Cerebellar cortex (tissue), 1 donor: ENCODE measurements at places on chromosomes 2 and 18.
A peak's percentile ranks its signal among the peaks of the same experiment; 100 is the strongest.

DNA sequence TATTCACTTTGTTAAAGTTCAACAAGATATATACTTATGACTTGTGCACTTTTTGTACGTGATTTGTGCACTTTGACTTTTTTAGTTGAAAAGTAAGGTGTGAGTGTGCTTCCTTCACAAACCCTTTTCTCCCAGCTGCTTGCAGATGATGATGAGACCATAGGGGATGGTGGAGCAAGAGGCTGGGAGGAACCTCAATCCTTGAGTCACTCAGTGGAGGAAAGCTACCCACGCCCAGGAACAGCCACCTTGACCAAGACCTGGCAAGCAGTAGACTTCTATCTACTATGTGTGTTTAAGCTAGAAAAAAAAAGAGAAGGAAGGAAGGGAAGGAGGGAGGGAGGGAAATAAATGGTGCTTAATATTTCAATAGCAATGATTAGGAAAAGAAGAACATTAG is 25.2 kb upstream of the TAF1B start:
- no peak for DNase-seq

DNA sequence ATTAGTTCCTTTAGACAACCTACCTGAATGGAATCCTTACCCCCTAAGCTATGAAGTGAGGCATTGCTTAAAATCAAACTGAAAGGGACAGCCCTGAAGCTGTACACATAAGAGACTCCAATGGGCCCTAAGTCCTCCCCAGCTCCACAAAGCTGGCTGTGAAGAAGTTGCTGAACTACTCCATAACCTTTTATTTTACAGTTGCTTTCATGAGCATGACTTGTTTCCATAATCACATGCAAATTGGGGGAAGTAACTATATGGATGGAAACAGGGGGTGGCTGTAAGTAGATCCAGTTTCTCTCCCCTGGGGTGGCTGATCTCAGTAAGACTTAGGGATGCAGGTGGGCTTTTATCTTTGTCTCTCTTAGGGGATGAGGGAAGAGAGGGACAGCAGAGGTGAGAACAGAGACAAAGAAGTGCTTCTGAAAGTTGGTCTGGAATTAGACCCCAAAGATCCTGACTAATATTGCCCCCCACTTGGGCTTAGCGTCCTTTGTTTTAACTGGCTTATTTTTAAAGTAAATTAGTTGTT is 5.5 kb downstream of the FZD5 start:
- no peak for DNase-seq

DNA sequence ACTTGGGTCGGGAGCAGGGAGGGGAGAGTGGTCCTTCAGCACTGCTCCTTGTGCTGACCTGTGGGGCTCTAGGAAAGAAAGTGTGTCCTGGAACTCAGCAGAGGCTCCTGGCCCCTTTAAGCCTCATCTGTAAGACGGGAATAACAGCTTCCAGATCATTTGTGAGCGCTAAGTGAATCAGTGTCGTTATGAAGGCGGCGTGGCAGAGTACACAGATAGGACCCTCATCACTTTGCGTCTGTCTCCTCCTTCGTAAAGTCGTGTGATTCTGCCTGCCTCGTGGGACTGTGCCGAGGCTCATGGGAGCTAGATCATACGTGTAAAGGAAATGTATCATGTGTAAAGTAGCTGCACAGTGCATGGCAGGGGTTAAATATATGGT is 18.6 kb downstream of the COLEC11 start:
- no peak for DNase-seq

GRCh38 chr2:29894822-29895614 is 26.4 kb downstream of the ALK start:
- no peak for DNase-seq

DNA sequence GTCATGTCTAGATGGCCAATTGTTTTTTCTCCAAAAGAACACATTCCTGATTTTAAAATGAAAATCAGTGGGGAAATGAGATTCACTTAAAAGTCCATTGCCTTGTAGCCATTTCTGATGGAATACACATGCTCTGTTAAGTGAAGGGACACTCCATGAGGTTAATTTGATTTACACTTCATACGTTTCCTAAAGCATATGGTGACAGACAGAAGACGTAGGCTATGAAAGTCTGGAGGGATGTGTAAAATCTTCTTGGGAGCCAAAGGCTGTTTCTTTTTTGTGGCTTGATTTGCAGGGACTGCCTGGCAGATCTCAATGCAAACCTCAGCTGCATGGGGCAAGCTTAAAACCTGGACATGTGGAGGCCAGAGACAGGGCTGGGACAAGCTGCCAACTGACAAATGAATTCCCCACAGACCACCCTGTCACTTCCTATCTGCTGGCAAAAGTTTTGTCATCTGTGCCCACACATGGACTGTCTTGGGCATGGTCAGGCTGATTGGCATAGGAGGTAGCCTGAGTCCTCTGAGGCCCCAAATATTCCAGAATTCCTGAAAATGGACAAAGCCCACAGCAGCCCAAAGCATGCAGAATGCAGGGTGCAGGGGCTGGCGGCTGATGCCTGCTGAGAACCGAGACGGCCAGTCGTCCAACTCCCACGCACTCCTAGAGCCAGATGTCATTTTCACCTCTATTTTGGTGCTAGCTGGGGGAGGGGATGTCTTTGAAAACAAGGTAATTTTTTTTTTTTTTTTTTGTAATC is 73.9 kb downstream of the SDC1 start:
- no peak for DNase-seq

DNA sequence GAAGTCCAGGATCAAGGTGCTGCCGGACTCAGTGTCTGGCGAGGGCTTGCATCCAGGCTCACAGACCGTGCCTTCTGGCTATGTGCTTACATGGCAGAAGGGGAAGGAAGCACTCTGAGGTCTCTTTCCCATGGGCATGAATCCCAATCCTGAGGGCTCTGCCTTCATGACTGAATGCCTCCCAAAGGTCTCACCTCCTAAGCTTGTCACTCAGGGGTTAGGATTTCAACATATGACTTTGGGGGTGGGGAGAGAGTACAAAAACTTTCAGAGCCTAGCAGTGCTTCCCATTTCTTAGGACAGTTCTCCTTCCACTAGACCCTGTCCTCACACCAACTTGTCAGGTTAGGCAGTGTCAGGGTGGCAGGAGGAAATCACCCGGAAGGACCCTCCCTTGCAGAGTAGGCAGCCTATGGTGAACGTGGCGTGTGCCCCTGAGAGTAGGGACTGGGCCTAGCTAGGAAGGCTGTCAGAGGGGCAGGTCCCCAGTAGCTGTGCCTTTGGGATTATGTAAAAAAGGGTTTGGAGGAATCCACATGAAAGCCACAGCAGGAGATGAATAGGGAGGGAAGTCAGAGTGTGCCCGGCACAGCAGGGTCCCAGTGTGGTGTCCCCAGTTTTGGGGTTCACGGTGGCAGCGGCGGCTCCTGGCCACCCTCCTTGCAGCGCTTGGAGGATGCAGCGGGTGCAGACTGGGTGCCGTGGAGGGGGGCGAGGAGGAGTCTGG is 233.3 kb downstream of the LDLRAD4 start:
- DNase-seq = peak; percentile 92

- no peak for DNase-seq
These were observed 20.6 kb downstream of the LRRFIP1 start for GRCh38 chr2:237648016-237648381.

DNA sequence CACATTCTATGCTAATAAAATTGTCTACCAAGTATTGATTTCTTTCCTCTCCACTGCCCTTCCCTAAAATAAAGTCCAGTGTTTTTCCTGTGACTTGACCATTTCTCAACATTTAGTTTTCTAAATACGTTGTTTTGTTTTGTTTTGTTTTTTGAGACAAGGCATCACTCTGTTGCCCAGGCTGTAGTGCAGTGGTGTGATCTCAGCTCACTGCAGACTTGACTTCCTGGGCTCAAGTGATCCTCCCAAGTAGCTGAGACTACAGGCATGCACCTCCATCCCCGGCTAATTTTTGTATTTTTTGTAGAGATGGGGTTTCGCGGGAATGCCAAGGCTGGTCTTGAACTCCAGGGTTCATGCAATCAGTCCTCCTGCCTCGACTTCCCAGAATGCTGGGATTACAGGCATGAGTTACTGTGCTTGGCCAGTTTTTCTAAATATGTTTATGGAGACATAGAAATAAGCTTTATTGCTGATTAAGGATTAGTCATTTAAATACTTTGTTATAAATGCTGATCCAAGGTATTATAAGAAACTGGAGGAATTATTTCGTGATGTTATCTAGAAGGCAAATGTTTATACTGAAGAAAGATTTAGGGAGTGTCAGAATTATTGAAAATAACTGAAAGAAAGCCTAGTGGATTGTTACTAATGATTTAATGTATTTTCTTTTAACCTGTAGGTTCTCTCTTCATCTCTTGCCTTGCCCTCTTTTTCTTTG is 5.7 kb upstream of the HTR2B start:
- no peak for DNase-seq

DNA sequence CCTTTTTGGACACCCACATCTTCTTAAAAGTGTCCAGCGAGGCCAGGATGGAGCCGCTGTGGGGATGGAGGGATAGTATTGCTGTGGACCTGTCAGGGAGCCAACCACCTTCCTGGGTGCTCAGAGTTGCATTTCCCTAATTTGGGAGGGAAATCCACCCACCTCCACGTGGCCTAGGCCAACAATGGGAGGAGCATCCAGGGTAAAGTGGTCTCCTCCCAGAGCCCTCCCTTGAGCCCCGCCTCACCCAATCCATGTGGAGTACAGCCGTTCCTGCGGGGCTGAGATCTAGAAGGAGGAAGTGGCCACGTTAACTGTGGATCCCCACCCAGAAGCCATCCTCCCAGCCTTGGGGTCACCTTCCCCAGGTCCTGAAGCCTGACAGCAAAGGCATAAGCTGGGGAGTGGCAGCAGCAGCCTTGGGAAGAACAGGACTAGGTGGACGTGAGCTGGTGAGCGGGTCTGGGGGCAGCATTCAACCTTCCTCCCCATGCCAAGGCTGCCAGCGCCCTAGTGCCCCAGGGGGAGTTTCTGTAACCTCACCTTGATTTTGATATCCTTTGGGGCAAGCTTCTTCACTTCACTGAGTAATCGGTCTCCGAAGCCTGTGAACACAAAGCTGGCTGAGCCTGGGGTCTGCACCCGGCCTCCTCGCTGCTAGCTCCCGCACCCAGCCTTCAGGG is 6.8 kb downstream of the ACTR1B start:
- no peak for DNase-seq

- DNase-seq = peak; percentile 58
These were observed 50.6 kb downstream of the ST3GAL5 start for GRCh38 chr2:85838181-85838580.
